ENCODE measurements at places on chromosomes 5 and 9.

DNA sequence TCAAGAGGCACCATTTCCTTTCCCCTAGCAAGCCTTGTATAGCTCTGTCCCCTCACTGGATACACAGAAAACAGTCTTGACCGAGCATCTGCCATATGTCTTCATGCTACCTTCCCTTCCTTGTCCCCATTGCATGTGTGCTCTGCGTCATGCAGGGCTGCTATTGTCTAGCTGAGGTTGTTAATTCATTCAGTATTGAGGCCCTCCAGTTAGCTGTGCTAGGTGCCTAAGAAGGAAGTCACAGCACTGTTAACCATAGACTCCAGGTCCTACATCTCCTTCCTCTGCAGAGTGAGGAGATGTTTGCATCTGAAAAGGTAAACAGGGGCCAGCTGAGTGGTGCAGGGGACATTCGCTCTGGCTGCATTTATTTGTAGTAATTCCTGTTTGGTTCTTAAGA lies 48.2 kb downstream of the SLC1A3 start:
- DNase-seq = no peak

DNA sequence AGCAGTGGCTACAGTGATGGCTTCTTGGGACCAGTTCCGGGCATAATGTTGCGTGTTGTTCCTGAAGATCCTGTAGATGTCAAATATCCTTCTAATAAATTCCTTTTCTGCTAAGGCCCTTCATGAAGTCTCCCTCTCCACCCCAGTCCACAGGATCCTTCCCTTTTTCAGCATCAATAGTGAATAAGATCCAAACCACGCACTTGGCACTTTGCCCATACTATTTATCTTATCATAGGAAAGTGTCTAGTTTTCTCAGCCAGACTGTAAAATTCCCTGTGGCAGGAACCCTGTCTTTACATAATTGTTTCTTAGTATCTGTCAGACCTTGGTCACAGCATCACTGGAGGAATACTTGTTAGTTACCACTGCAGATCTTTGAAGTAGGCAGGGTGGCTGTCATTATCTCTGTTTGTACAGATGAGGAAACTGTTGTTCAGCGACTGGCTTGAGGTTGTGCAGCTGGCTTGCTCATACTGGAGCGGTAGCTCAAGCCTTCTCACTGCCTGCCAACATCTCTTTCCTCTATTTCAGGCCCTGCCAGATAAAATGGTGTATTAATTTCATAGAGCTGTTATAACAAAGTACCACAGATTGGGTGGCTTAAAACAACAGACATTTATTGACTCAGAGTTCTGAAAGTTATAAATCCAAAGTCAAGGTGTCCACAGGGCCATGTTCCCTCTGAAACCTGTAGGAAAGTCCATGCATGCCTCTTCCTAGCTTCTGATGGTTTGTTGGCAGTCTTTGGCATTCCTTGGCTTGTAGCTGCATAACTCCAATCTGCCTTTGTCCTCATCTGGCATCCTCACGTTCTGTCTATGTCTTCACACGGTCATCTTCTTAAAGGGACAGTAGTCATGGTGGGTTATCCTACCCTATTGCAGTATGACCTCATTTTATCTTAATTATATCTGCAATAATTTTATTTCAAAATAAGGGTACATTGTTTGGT lies 33.5 kb upstream of the APC start:
- DNase-seq = no peak

DNA sequence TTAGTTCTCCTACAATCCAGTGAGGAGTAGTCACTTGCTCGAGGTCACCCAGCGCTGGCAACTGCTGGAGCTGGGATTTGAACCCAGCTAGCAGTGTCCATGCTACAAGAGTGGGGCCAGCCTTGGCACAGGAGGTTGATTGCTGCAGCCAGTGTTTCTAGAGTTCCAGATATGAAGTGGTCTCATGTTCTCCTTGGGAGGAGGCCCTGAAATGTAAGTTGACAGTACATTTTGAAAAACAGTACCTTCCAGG lies 802 bp downstream of the CCDC107 start:
- DNase-seq = no peak

- no peak for DNase-seq
Observed at GRCh38 chr5:31993165-31993961, 180.8 kb downstream of the GOLPH3 start.

DNA sequence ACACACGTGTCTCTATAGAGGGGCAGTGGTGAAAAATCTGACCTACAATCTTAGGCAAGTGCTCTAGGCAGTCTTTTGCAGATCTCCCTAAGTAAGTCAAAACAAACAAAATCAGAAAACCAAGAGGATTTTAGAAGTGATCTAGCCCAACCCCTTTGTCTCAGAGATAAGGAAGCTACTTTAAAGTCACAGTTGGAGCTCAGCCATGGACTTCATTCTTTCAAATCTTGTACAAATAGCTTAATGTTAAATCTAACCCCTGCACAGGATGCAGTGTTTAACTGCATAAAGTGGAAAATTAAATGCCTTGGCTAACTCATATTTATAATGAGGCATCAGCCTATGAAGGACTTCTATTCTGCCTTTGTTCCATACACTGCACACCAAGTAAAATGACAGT lies 135.1 kb upstream of the RFX3 start:
- DNase-seq = no peak

- no peak for DNase-seq
Observed at GRCh38 chr9:6955251-6955921, 197.6 kb downstream of the KDM4C start.

DNA sequence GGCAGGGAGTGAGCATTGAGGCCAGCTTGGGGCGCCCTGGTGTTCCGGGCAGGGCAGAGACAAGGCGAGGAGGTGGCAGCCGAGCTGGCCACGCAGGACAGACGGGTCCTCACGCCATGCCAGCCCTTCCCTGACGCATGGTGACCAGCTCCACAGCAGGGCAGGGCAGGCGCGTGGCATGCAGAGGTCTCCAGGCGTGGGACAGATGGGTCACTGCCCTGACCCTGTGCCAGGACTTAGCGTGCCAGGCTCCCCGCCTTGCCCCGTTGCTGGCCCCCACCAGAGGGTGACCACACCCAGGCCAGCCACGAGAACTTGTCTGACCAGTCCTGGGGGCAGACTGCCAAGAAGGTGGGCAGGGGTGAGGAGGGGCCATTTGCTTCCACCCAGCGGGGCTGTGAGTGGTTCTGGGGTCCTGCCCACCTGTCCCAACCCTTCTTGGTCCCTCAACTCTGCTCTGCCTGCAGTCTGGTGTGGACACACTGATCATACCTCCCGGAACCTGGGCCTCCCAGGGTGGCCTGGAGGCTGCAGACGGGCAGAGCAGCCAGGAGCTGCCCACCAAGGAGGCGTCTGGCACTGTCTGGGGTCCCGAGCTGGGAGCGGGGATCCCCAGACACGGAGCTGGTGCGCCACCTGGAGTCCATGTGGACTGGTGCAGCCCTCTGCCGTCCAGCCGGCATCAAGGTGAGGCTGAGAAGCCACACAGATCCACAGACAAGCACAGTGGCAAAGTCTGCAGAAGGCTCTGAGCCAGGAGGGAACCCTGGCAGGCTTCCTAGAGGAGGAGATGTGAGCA lies at the start of gene RNF224:
Gene RNF224, plus strand, starts transcription at position 449 of the 799 bp plus-strand sequence. CDS start 834 bp downstream, outside the sequence.
- peak; percentile 62 for DNase-seq

DNA sequence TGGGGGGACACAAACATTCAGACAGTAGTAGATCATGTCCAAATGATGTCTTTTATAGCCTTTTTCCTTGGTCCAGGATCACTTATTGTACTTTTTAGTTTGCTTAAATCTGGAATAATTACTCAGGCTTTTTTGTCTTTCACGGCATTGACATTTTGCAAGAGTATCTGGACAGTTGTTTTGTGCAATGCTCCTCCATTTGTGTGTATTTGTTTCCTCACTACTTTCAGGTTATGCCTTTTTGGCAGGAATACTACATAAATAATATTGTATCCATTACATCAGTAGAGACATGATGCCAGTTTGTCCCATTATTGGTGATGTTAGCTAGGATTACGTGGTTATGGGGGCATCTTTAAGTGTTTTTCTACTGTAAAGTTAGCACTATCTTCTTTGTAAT lies 238.3 kb downstream of the MAN2A1 start:
- no peak for DNase-seq

DNA sequence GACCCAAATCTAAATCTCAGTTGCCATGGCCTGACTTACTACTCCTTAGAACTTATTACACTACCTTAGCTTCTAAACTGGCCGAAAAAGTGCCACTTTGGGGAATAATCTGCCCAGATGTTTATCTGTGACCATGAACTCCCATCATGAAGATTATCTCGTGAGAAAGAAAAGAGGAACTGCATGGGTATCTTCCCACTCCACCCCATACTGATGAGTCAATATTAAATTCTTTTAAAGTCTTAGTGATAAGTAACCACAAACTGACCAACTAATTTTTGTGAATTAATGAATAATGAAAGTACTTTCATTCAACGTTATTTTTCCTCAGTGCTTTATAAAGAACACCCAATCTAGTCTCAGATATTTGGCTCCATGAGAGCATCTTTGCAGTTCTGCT lies 493.5 kb downstream of the EBF1 start:
- no peak for DNase-seq

DNA sequence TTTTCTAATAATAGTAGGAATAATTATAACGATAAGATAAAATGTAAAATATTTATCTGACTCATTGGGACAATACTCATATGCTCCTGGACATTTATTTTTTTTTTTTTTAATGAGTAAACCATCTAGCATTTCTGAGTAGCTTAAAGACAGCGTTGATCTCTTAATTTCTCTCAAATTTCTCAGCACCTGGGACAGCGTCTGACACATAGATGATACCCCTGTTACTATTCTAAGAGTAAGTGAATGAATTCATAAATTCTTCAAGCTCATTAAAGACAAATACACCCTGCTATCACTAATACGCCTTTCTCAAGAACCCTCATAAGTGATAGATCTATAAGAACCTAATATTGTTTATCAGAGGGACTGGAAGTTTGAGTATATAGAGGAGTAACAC lies 12.0 kb upstream of the HTR4 start:
- DNase-seq = no peak

DNA sequence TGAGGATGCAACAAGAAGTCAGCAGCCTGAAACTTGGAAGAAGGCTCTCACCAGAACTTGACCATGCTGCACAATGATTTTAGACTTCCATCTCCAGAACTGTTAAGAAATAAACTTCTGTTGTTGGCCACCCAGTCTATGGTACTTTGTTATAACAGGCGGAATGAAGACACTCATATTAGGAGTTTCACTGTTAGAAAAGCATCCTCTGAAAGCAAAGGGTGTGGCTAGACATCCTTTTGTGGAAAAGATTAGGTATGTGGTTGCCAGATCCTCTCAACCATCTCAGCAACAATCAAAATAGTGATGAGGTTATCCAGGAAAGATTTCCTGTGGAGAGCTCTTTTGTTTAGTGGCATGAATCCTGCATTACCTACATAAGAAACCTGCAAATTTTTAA lies 20.7 kb downstream of the ITGA2 start:
- DNase-seq = no peak

GRCh38 chr9:87515006-87515405 lies 17.3 kb downstream of the DAPK1 start:
- no peak for DNase-seq

DNA sequence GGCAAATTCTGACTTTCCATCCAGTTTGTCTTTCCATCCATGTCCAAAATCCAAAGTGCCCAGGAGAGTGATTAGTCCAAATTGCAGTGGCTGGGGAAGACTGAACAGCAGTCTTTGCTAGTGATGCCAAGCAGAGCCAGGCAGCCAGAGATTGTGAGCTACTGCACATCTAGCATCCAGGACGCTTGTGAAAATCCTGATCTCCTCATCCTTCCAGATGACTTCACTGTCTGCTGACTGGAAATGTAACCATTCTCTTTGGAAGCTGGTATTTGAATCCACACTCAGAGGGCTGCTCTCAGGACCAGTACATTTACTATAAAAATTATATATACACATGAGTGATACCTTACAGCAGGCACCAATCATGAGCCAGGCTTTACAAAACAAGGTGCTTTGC lies 49.6 kb downstream of the MACROH2A1 start:
- DNase-seq = no peak

GRCh38 chr9:137068539-137069507 lies 1.5 kb downstream of the SAPCD2 start:
- no peak for DNase-seq

- DNase-seq = no peak
Observed at GRCh38 chr5:147826361-147826760, 5.1 kb downstream of the SPINK1 start.

DNA sequence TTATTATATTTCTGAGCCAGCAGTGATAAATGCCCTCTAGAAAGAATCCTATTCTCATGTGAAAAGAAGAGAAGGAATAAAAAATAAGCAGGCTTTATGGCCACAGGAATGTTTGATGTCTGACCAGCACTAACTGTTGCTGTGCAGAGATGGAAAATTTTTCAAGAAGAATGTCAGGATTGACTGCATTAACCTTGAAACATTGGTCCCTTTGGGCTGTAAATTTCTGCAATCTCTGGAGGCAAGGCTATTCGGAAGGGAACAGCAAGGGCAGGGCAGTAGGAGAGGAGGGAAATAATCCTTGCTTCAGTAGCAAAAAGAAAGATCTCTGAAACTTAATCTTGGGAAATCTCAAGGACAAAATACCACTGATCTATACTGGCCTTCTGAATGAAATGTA lies 415.2 kb downstream of the DNAH5 start:
- no peak for DNase-seq

GRCh38 chr9:100099722-100100042 lies 639 bp downstream of the INVS start:
- no peak for DNase-seq

GRCh38 chr5:133924221-133924920 lies 44.1 kb downstream of the C5orf15 start:
- no peak for DNase-seq

DNA sequence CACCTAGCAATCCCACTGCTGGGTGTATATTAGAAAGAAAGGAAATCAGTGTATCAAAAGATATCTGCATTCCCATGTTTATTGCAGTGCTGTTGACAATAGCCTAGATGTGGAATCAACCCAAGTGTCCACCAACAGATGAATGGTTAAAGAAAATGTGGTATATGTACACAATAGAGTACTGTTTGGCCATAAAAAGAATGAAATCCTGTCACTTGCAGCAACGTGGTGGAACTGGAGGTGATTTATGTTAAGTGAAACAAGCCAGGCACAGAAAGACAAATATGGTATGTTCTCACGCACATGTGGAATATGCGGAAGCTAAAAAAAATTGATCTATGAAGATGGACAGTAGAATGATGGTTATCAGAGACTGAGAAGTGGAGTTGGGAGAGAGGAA lies 221.6 kb upstream of the DAP start:
- DNase-seq = no peak

- no peak for DNase-seq
Observed at GRCh38 chr9:80156756-80157472, 585.1 kb downstream of the TLE4 start.

DNA sequence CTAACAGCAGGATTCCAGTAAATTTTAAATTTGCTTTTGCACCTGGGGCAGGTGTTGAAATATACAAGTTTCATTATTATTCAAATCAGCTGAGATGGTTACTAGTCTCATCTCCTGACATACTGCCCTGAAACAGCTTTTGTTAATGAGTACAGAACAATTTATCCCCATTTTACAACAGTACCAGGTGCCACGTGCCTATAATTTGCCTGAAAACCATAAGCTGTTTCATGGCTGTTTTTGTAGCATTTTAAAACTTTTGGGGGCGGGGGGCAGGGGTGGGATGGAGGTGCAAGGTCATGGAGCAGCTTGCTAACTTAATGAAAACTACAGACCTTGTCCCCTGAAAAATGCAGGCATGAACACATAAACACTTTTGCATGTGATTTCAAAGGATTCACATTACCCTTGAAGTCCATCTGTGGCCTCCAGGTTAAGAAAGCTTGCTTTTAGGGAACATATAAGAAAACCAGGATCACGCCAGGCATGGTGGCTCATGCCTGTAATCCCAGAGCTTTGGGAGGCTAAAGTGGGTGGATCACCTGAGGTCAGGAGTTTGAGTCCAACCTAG lies 42.1 kb downstream of the TIMD4 start:
- DNase-seq = no peak

Data from stimulated activated CD8-positive, alpha-beta memory T cell treated with anti-CD3 and anti-CD28 coated beads, Interleukin-15, amount 100 ng/mL, for 4 hours (primary cell).